ENCODE measurements at places on chromosomes 12 and 14. TPM values are rescaled to one million over a fixed set of nuclear protein-coding genes. Genes with fewer than 3 reads are reported as not detected.

- DNase-seq, result no peak
- no peak overlapping the region for H3K4me3 ChIP-seq
- no peaks in the 10 kb centered on the region for H3K4me1 ChIP-seq
- H3K27ac ChIP-seq, result no peak overlapping the region
- H3K27me3 ChIP-seq, result peaks cover 5% of the 10 kb centered on the region
These were observed 98.3 kb downstream of the DNAH10 start for GRCh38 chr12:123860377-123860776.

ZC2HC1C gene
- total RNA-seq, result 2.4 TPM

KRT73 gene
- total RNA-seq, result not detected

LMNTD1 gene
- not detected for total RNA-seq

OVCH1 gene
- not detected for total RNA-seq
